Pancreas (tissue), 10 donors: ENCODE measurements at places on chromosomes 2 and 18. TPM values are rescaled to one million over a fixed set of nuclear protein-coding genes. Genes with fewer than 3 reads are reported as not detected.

DNA sequence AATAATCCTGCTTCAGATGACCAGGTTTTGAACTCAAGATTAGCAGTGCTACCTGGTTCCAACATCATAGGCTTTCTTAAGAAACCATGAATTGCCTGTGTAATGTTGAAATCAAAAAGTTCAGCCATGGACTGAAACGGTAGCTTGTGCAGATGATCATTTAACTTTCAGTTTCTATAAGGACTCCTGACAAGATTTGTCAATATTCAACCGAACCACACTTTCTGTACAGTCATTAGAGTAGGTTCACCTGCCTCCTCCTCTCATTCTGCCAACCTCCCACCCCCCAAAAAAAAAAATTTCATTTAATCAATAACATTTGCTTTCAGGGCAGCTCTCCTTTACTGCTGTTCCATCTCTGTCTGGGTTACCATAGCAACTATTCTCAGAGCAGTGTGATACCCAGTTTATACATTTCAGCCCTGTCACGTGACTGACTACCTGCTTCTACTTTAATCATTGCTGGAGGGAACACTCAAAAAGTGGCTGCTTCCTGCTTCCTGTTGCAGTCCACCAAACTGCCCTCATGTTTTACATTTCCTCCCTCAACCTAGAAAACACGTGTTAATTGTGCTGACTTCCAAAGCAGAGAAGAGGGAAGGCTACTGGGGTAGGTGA, 275.5 kb downstream of the SS18 start:
- no peak overlapping the region for H3K27ac ChIP-seq
- no peaks in the 10 kb centered on the region for H3K27me3 ChIP-seq
- H3K36me3 ChIP-seq, result no peaks in the 10 kb centered on the region
- no peaks in the 10 kb centered on the region for H3K4me1 ChIP-seq
- no peak overlapping the region for H3K4me3 ChIP-seq
- DNase-seq, result no peak

- H3K27ac ChIP-seq, result no peak overlapping the region
- DNase-seq, result no peak
- H3K36me3 ChIP-seq, result no peaks in the 10 kb centered on the region
- no peaks in the 10 kb centered on the region for H3K4me1 ChIP-seq
- no peaks in the 10 kb centered on the region for H3K27me3 ChIP-seq
Observed at GRCh38 chr2:163800951-163801381, 65.2 kb upstream of the FIGN start.

- H3K4me1 ChIP-seq, result no peaks in the 10 kb centered on the region
- no peak for DNase-seq
- H3K27ac ChIP-seq, result no peak overlapping the region
- H3K4me3 ChIP-seq, result no peak overlapping the region
- no peaks in the 10 kb centered on the region for H3K36me3 ChIP-seq
Observed at GRCh38 chr2:227834916-227835650, 21.4 kb downstream of the CCL20 start.

GRCh38 chr2:137812517-137812916, 151.8 kb upstream of the HNMT start:
- H3K4me1 ChIP-seq, result no peaks in the 10 kb centered on the region
- no peak for DNase-seq
- no peak overlapping the region for H3K27ac ChIP-seq
- no peak overlapping the region for H3K4me3 ChIP-seq
- no peaks in the 10 kb centered on the region for H3K27me3 ChIP-seq

- H3K27me3 ChIP-seq, result no peaks in the 10 kb centered on the region
- no peak for DNase-seq
- H3K27ac ChIP-seq, result no peak overlapping the region
- H3K4me3 ChIP-seq, result no peak overlapping the region
- H3K4me1 ChIP-seq, result no peaks in the 10 kb centered on the region
- H3K36me3 ChIP-seq, result peaks cover 30% of the 10 kb centered on the region
Observed at GRCh38 chr2:200627110-200627770, 41.4 kb downstream of the AOX1 start.

DNA sequence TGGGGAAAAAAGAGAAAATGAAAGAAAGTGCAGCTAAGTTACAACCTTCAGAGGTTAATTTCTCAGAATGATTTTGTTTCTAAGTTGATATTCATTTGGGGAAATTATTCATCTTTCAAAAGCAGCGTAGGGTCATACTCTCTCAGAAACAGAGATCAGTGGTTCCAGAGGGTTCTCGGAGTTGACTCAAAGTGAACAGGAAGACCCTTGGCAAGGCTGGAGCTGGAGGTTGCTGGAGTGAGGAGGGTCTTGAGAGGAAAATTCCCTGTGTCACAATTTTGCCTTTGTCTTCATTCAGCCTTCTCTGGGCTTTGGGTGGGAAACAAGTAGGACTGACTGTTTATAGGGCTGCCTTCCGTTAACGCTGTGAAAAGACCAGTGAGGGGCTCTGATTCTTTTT, 168.2 kb downstream of the ICOS start:
- no peak overlapping the region for H3K4me3 ChIP-seq
- no peak for DNase-seq
- H3K27ac ChIP-seq, result no peak overlapping the region
- no peaks in the 10 kb centered on the region for H3K36me3 ChIP-seq
- no peaks in the 10 kb centered on the region for H3K4me1 ChIP-seq

- H3K27me3 ChIP-seq, result no peaks in the 10 kb centered on the region
- no peaks in the 10 kb centered on the region for H3K36me3 ChIP-seq
- H3K4me3 ChIP-seq, result no peak overlapping the region
- no peaks in the 10 kb centered on the region for H3K4me1 ChIP-seq
- DNase-seq, result no peak
Observed at GRCh38 chr2:166613226-166613625, 119.2 kb upstream of the SCN7A start.

The POTEC gene
- 0.04 TPM for polyA plus RNA-seq

The SKOR2 gene
- not detected for polyA plus RNA-seq

The GYPC gene
- 74.0 TPM for polyA plus RNA-seq

The PAIP2B gene
- polyA plus RNA-seq, result 9.0 TPM

The ARHGAP28 gene
- 0.91 TPM for polyA plus RNA-seq

The CRYBA2 gene
- polyA plus RNA-seq, result 314 TPM
